Kidney glomerular epithelial cell (primary cell): ENCODE measurements at places on chromosomes 5 and 9.

DNA sequence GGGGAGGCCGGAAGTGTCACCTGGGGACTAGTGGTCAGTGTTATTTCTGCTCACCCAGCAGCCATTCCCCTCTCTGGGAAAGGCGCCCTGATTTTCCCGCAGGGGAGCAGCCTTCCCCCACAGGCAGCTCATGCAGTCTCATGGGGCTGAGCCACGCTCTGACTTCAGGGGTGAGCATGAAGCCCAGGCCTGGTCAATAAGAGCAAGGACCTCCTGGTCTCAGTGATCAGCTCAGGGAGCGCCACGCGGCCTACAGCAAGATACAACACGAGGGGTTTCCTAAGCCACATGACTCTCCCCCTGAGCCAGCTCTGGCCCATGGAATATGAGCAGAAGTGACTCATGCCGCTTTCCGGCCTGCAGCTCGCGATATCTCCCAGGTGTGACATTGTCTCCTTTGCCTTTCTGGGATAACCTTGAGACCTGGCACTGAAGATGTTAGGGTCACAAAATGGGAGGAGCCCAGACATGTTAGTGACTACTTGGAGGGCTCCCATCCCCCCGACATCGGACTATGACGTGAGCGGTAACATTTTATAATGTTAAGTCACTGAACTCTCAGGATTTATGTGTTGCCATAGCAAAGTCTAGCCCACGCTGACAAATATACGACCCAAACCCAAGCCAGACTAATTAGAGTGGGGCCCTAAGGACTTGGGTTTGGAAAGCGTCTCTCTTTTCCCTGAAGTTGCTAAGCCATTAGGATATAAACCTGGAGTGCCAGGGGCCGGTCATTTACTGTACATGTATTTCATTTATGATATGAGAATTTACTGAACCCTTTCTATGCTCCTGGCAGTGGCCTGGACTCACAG lies 46.5 kb upstream of the GFPT2 start:
- DNase-seq = no peak

- no peak for DNase-seq
These were observed 2.3 kb downstream of the PTGS1 start for GRCh38 chr9:122372856-122373845.

DNA sequence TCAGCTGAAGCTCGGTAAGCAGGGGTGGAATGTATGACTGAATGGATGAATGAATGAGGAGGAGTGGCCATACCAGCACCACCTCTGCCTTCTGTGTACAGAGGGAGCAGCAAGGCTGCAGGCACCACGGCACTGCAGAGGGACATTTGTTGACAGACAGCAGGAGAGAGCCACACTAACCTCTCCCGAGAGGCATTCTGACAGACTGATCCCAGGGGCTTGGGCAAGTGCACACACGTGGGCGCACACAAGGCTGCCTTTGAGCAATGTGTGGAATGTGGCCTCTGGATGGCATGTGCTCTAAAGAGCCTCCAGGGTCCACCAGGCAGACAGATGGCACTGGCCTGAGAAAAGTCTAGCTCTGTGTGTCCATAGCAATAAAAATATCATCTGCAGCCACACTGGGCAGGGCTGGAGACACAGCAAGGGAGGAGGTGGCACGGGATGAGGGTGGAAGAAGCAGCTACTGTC lies 111.8 kb downstream of the ACTL7B start:
- DNase-seq = peak; percentile 87

DNA sequence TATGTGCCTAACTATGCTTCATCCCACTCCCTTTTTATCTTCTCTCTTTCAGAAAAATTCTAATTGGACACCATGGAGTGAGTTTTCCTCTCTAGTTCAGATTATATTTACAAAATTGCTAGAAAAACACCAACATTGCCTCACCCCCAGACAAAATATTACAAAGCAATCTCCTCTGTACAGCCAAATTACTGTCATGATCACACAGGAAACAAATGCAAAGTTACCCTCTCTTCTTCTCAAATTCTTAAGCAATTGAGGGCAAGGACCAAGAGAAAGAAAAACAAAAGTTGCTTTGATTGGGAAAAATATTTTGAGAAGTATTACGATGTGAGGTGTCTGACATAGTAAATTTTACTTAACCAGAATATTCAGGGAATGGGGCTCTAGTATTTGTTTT lies 30.8 kb upstream of the ABCA1 start:
- no peak for DNase-seq

DNA sequence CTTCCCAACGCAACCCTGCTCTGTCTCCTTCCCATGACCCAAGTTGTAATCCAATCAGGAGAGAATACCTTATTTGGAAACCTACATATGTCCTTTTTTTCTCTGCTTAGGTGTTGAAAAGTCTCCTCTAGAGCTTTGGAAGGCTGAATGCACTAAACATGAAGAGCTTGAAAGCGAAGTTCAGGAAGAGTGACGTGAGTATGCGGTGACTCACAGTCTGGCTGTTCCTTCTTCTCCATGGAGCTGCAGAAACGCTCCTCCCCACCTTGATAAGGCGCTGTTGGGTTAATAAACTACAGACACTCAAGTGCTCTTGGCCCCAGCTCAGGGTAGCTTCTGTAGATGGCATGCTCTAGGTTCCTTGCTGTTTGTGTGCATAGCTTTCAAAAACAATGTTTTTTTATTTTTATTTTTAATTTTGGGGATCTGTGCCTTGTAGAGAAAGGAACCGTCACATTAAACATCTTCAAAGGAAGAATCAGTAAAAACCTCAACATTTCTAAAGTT lies 30.7 kb downstream of the RAI14 start:
- DNase-seq = peak; percentile 99

GRCh38 chr9:131593091-131593820 lies 47.9 kb downstream of the PRRT1B start:
- no peak for DNase-seq

DNA sequence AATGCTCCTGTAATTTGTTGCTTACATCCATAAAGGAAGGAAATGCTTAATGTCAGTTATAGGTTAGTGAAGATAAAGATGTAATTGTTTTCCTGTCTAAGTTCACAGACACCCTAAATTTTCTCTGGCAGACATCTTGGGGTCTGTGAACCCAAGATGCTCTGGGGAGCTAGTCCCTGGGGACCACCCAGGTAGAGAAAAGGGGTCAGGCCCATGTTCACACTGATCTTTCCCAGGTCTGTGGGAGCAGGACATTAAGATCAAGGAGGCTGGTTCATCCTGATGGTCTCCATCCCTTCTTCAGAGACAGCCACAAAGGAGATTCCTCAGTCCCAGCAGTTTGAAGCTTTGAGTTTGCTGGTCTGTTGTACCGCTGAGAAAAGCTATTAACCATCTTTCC lies 267.5 kb downstream of the ARHGAP26 start:
- no peak for DNase-seq

GRCh38 chr5:153437251-153437650 lies 53.2 kb upstream of the GRIA1 start:
- no peak for DNase-seq

- no peak for DNase-seq
These were observed 158.5 kb downstream of the RGS3 start for GRCh38 chr9:113621980-113622379.

DNA sequence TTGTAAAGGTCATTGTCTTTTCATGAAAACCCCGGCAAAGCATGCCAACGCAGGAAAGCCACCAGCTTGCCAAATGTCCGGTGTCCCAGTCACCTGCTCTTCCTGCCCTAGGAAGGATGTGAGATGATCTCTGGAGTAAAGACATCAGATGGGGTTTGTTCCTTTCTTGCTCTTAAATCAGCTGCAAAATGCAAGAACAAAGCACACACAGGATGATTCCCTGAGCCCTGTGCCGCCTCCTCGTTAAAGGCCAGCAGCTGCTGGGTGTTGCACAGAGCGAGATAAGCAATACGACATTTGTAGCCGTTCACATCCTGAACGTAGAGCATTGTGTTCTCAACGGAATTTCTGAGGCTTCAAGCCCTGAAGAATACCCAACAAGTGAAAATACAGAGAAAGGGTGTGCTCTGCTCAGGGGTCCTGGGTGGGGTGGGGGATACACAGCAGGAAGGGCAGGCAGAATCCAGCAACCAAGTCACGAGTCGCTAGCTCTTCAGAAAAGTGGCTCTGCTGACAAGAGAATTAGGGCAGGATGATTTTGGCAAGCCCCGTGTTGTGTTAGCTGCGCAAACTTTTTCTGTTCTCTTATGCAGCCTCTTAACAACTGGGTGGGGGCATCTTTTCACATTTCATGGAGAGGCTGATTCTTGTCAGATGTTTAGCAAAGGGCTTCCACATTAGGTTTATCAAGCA lies 229.2 kb upstream of the MAP3K1 start:
- DNase-seq = no peak

DNA sequence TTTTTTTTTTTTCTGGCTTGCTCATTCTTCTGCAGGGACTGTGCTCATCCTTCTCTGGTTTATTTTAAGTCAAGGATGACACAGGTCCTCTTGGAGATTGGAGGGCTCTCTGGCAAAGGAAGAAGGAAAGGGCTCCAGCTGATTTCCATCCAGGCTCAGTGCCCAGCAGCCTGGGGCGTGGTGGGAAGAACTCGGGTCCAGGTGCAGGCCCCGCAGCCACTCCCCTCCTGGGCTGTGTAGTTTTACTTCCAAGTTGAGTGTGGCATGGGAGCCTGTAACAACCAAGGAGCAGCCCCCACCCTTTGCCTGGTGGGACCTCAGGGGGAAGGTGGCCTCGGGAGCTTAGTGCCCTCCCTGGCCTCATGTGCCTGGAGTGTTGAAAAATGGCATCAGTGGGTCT lies 58.9 kb downstream of the ANKRD33B start:
- no peak for DNase-seq

DNA sequence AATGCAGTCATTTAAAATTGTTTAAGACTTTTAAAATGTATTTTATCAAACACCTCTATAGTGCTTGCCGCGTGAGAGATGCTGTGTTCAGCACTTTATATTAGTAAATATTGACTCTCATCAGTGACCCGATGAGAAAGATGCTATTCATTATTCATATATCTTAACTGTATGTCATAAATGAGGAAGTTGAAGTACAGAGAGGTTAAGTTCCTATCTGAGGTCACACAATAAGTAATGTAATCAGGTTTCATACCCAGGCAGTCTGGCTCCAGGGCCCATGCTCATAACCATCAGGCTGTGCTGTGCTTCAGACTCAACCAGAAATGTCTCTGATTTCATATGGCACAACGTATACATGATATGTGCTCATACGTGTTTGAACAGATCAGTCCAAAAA lies 119.0 kb downstream of the SV2C start:
- DNase-seq = no peak

DNA sequence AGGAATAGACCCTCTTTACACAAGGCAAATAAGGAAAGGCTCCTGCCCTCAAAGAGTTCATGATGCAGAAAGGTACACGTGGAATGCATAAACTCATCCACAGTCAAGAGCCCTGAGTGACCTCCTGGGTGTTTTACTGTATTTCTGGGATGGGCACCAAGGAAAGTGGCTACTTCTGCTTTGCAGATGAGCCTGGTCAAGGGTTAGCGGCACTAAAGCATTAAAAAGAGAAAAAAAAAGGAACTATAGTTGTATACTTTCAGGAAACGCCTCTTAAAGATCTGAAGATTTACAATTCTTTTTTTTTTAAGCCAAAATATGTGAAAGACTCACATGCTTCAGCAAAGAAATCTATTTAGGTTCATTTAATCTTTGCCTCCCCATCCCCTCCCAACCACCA lies 366.2 kb upstream of the PDE4D start:
- no peak for DNase-seq

DNA sequence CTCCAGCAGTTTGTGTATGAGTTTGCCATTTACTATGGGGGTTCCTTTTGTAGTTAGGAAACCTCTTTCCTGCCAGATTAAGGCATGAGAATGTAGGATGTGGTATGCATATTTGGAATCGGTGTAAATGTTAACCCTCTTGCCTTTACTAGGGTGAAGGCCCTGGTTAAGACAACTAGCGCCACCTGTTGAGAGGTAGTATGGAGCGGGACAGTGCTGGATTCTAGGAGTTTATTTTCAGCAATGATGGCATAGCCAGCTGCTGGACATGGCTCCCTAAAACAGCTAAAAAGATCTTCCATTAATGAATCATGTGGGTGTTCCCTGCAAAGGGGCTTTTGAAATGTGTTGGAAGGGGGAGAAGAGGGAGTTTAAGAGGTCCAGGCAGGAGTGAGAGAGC lies 30.7 kb upstream of the GPX3 start:
- DNase-seq = no peak

- no peak for DNase-seq
These were observed 17.4 kb upstream of the CEP120 start for GRCh38 chr5:123440456-123441181.

DNA sequence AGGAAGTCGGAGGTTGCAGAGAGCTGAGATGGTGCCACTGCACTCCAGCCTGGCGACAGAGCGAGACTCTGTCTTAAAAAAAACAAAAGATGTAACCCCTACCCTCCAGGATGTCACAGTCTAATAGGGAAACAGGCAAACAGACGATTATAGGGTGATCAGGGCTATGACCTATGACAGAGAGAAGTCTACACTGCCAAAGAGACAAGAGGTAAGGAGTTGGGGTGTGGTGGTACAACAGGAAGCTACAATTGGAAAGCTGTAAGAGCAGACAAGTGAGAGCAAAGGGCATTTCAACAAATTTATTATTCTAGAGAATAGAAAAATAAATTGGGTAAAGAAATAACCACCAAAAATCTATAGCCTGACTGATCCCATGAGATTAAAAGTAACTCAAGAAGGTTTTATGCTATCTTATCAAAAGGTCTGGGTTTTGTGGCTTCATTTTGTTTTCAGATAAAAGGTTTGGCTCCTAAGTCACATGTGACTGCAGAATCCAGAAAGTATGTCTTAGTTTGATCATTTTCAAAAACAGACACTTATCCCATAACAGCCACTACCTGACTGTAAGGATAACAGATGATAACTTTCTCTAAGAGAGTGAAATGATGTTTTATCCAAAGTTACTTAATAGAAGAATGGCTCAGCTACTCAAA lies 7.3 kb downstream of the CDC26 start:
- DNase-seq = no peak
